ENCODE measurements at places on chromosomes 16 and 17.

DNA sequence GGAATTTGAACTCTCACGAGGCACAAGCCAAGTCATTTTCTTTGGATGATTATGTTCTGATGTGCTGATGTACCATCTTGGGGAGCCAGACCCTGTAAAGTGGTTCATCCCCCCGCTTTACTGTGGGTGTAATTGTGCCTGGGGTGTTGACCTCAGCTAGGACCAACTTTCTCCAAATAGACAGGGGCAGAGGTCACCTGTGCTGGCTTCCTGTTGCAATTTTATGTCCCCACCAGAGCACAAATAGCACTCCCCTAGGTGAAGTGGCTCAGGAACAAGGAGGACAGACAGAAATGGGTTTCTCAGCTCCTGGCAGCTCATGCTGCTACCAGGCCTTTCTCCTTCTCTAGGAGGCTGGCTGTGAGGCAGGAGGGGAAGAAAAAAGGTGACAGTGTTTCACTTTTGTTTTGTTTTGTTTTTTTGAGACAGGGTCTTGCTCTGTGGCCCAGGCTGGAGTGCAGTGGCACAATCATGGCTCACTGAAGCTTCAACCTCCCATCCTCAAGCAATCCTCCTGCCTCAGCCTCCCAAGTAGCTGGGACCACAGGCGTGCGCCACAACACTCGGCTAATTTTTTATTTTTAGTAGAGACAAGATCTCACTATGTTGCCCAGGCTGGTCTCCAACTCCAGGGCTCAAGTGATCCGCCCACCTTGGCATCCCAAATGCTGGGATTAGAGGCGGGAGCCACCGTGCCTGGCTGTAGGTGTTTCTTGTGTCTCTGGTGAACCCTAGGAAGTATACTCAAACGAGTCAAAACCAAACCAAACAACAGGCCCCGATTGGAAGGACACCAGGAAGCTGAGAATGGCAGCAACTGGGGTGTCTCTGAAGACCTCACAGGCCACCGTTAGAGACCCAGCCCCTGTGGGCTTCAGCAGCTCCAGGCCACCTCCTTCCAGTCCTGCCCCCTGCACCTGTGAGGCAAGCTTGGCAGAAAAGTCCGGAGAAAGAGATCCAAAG, 32.5 kb upstream of the WFIKKN2 start:
- peak; percentile 22 for DNase-seq

GRCh38 chr16:30108059-30108850, 5.1 kb downstream of the GDPD3 start:
- DNase-seq: no peak

GRCh38 chr17:81681672-81682071, 1.9 kb downstream of the ARL16 start:
- DNase-seq: no peak

GRCh38 chr17:45405250-45406086, 27.2 kb downstream of the ARHGAP27 start:
- peak; percentile 80 for DNase-seq

GRCh38 chr16:90083139-90083538, 6.0 kb upstream of the PRDM7 start:
- DNase-seq: no peak

- no peak for DNase-seq
These were observed 12.5 kb downstream of the TOM1L2 start for GRCh38 chr17:17959520-17960361.

Data from Karpas-422 (cell line).